ENCODE measurements at places on chromosomes 12 and 14. TPM values are rescaled to one million over a fixed set of nuclear protein-coding genes. Genes with fewer than 3 reads are reported as not detected.

- H3K27ac ChIP-seq = no peak overlapping the region
- H3K4me3 ChIP-seq = no peak overlapping the region
- H3K4me1 ChIP-seq = no peaks in the 10 kb centered on the region
- H3K27me3 ChIP-seq = no peaks in the 10 kb centered on the region
- DNase-seq = no peak
Measured at GRCh38 chr14:80419769-80420168, 208.5 kb upstream of the DIO2 start.

DNA sequence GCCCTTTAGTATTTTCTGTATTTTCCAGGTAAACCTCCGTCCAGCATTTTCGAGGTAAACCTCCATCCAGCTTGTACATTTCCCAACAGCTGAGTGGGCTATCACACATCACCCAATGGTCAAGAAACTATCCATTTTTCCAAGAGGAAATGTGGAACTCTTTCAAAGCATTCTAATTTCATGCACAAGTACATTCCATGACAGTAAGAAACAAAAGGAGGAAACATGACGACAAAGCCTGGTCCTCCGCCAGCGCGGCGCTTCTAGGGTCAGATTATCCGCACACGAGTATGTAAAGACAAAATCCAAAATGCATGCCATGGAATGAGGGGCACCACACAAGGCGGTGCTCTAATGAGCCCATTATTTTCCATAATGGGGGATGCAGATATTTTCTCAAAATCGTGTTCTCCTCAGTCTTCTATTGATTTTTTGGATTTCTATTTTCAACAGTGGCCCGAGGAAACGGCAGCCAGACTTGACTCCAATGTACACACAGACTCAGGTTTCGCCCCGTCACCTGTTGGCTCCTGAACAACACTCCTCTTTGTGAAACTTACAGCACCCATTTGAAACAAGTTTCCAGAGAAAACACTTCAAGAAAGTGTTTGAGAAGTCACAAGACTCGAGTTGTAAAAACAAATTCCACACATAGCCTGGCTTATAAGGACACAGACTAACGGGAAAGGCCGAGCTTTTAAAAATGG, 107.4 kb downstream of the PRICKLE1 start:
- no peaks in the 10 kb centered on the region for H3K4me1 ChIP-seq
- H3K27me3 ChIP-seq = no peaks in the 10 kb centered on the region
- DNase-seq = peak; percentile 56
- peak overlapping the region; percentile 81 for H3K27ac ChIP-seq
- peak overlapping the region; percentile 77 for H3K4me3 ChIP-seq

- H3K27me3 ChIP-seq = no peaks in the 10 kb centered on the region
- H3K27ac ChIP-seq = no peak overlapping the region
- peak; percentile 85 for DNase-seq
Measured at GRCh38 chr12:110600254-110600653, 13.7 kb upstream of the TCTN1 start.

GRCh38 chr12:47346251-47347019, 266.7 kb upstream of the AMIGO2 start:
- no peaks in the 10 kb centered on the region for H3K4me1 ChIP-seq
- no peak overlapping the region for H3K4me3 ChIP-seq
- H3K27ac ChIP-seq = no peak overlapping the region
- no peaks in the 10 kb centered on the region for H3K36me3 ChIP-seq

DNA sequence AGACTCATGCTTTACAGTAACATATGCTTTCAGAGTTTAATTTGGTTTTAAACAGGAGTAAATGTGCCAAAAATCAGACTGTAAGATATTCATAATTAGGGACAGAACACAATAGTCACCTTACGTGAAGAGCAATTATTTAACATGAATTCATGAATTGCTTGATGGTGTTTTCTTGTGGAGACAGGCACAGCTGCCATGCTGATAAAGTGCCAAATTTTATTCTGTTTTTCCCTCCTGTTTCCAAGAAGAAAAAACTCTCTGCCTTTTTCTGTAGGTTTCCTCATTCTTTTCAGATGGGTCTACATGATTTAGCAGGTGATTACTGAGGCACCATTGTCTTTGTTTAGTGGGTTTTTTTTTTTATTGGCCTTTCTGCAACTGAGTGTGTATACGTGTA, 80.1 kb downstream of the C12orf42 start:
- H3K27me3 ChIP-seq = no peaks in the 10 kb centered on the region
- H3K4me1 ChIP-seq = no peaks in the 10 kb centered on the region
- no peaks in the 10 kb centered on the region for H3K36me3 ChIP-seq
- no peak overlapping the region for H3K27ac ChIP-seq

- no peak for DNase-seq
- H3K4me1 ChIP-seq = no peaks in the 10 kb centered on the region
- H3K27ac ChIP-seq = no peak overlapping the region
- H3K27me3 ChIP-seq = peaks cover 4% of the 10 kb centered on the region
- no peak overlapping the region for H3K4me3 ChIP-seq
Measured at GRCh38 chr12:50042693-50043092, 14.7 kb upstream of the ASIC1 start.

- H3K27me3 ChIP-seq = peaks cover 3% of the 10 kb centered on the region
- peak overlapping the region; percentile 63 for H3K27ac ChIP-seq
- H3K4me1 ChIP-seq = peaks cover 22% of the 10 kb centered on the region
- H3K36me3 ChIP-seq = no peaks in the 10 kb centered on the region
- DNase-seq = no peak
- no peak overlapping the region for H3K4me3 ChIP-seq
Measured at GRCh38 chr12:6279256-6279628, 31.2 kb upstream of the PLEKHG6 start.

- H3K4me3 ChIP-seq = no peak overlapping the region
- peaks cover 29% of the 10 kb centered on the region for H3K4me1 ChIP-seq
- no peak for DNase-seq
- H3K27ac ChIP-seq = peak overlapping the region; percentile 79
- no peaks in the 10 kb centered on the region for H3K36me3 ChIP-seq
Measured at GRCh38 chr12:108668063-108668462, 34.4 kb upstream of the SELPLG start.

DNA sequence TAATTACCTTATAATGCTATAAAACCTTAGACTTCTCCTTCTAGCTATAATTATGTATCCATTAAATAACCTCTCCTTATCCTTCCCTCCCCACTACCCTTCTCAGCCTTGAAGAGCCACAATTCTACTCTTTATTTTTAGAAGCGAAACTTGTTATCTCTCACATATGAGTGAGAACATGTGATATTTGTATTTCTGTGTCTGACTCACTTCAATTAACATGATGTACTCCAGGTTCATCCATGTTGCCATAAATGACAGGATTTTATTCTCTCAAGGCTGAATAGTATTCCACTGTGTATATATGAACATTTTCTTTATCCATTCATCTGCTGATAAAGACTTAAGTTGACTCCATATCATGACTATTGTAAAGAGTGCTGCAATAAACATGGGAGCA, 485.6 kb downstream of the FLRT2 start:
- no peaks in the 10 kb centered on the region for H3K27me3 ChIP-seq
- no peak overlapping the region for H3K4me3 ChIP-seq
- H3K27ac ChIP-seq = no peak overlapping the region
- no peaks in the 10 kb centered on the region for H3K36me3 ChIP-seq
- no peak for DNase-seq

DNA sequence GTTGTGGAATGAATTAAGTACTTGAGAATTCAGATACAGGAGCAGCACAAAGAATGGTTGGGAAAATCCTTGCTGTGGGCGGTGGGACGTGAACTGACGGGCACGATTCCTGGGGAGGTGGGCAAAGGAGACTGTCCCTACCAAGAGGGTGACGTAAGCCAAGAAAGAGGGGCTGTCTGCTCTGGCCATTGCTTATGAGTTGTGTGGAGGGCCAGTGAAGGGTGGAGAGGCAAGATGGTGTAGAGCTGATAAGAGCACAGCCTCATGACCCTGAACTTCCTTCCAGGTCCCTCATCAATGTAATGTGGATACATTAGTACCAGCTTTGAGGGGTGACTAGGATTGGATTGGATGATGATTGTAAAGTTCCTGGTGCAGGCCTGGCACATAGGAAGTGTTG, 50.2 kb downstream of the WDR20 start:
- no peak for DNase-seq
- H3K36me3 ChIP-seq = no peaks in the 10 kb centered on the region

GRCh38 chr12:11849757-11850504, 200.5 kb downstream of the ETV6 start:
- no peaks in the 10 kb centered on the region for H3K27me3 ChIP-seq
- no peak overlapping the region for H3K27ac ChIP-seq
- no peaks in the 10 kb centered on the region for H3K4me1 ChIP-seq
- no peaks in the 10 kb centered on the region for H3K36me3 ChIP-seq

GRCh38 chr14:59787045-59787674, 83.4 kb downstream of the RTN1 start:
- H3K27me3 ChIP-seq = no peaks in the 10 kb centered on the region
- DNase-seq = no peak
- no peaks in the 10 kb centered on the region for H3K4me1 ChIP-seq
- H3K4me3 ChIP-seq = no peak overlapping the region
- H3K27ac ChIP-seq = no peak overlapping the region

DNA sequence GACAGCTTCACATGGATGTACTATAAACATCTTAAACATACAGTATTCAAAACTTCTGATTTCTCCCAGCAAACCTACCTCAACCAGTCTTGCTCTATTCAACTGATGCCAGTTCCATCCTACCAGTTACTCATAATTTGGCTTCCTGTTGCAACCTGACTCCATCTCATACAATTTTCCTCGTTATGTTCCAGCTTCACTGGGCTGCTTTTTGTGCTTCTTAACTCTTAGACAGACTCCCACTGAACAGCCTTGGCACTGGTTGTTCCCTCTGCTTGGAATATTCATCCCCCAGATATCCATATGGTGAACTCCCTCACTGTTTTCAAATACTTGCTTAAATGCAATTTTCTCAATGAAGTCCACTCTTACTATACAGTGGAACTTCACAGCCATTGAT, 249.2 kb downstream of the AEBP2 start:
- peak; percentile 57 for DNase-seq
- H3K27me3 ChIP-seq = no peaks in the 10 kb centered on the region
- H3K4me1 ChIP-seq = no peaks in the 10 kb centered on the region
- H3K36me3 ChIP-seq = no peaks in the 10 kb centered on the region
- H3K27ac ChIP-seq = no peak overlapping the region

DNA sequence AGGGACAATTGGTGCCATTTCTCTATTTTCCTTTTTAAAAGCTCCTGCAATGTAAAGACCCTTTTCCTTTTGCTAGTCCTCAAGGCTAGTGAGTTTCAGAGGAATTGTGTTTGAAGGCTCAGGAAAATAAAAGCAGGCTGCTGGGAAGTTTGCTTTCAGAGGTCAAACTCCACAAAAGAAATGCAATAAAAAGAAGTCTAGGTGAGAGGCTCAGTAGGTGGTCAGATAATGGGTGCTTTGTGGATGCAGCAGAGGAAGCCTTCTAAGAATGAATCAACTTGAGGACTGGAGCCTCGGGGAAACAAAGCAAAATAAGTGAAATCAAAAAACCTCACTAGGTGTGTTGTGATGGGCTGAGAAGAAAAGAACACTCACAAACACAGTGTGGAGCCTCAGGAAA, 10.3 kb downstream of the CCDC175 start:
- H3K27ac ChIP-seq = no peak overlapping the region
- H3K27me3 ChIP-seq = no peaks in the 10 kb centered on the region
- no peak for DNase-seq

DNA sequence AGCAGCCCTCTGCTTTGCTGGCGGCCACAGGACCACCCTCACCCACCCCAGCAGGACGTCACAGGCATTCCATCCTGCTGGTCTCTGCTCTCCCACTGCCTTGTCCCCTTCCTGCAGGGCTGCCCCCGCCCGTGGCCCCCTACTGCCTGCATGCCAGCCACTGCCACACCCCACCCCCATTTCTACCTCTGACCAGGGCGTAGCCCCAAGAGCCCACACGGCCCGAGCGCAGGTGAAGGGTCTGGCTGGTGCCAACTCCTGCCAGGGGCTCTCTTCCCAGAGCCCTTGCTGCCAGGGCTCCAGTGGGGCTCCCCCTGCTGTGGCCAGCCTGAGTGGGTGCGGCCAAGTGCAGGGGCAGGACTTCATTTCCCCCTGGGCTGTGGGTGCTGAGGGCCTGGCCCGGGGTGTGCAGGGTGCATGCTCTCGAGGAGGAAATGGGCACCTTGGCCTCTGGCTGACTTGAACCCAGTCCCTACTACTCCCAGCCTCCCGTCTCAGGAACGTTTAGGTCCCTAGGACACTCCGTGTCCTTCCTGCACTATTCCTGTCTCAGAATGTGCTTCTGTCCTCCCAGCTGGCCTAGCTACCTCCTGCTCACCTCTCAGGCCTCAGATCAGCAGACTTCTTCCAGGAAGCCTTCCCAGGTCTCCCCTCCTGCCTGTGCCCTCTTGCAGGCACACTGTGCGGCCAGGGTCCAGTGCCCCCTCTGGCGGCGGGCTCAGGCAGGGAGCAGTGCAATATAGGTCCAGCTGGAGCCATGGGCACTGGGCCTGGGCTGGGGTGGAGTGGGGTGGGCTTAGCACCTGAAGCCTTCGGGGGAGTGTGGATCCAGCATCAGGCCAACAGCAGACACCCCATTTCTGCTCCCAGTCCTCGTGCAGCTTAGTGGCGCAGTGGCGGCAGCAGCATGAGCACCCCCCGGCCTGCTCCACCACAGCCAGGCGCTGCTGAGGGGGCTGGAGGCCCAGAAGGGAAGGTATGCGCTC, 1.4 kb downstream of the LBHD2 start:
- no peak overlapping the region for H3K4me3 ChIP-seq
- no peak overlapping the region for H3K27ac ChIP-seq
- peaks cover 13% of the 10 kb centered on the region for H3K27me3 ChIP-seq
- H3K4me1 ChIP-seq = no peaks in the 10 kb centered on the region
- no peaks in the 10 kb centered on the region for H3K36me3 ChIP-seq
- DNase-seq = no peak

DNA sequence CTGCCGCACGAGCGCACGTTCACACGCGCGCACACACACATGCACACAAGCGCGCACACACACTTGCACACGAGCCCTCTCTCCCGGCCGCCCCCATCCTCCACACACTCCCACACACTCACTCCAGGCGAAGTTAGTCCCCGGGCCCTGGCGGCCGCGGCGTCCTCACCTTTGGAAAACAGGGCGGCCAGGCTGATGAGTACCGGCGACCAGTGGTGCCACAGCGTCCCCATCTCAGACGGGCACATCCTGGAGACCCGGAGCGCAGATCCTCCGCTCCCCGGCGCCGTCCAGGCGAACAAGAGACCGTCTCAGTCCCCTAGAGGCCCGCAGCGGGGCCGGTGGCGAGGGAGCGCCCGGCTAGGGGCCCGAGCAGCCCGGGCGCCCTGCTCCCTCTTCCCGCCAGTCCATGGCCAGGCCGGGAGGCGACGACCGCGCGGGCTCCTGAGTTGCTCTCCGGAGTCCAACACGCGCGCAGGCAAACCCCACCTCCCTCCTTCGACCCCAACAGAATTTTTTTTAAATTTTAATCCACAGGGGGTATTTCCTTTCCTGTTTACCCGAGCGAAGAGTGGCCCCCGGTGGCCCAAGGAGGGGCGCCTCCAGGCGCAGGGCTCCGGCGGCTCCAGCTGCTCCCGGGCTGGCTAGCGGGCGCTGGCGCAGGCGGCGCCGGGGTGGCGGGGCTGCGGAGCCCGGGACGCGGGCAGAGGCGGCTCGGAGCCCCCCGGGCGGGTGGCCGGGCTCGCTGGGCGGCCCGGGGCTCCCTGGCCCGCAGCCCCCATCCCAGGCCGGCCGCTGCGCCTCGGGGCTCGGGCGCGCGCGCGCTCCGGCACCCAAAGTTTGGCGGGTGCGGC, 506 bp downstream of the TMEM132D start:
- no peak overlapping the region for H3K27ac ChIP-seq
- DNase-seq = peak; percentile 28
- H3K27me3 ChIP-seq = no peaks in the 10 kb centered on the region
- no peaks in the 10 kb centered on the region for H3K36me3 ChIP-seq
- H3K4me3 ChIP-seq = no peak overlapping the region
- no peaks in the 10 kb centered on the region for H3K4me1 ChIP-seq

Gene NEUROD4
- total RNA-seq = not detected

Gene ETV6
- 3.6 TPM for total RNA-seq

Gene FBLN5
- total RNA-seq = 33.4 TPM

Gene AMN
- total RNA-seq = under 0.01 TPM

Gene ARHGEF25
- total RNA-seq = 40.0 TPM

All from fibroblast of lung (primary cell).